CD4-positive, alpha-beta memory T cell (primary cell): ENCODE measurements at places on chromosomes 13 and 19. TPM values are rescaled to one million over a fixed set of nuclear protein-coding genes. Genes with fewer than 3 reads are reported as not detected.
A peak's percentile ranks its signal among the peaks of the same experiment; 100 is the strongest.

DNA sequence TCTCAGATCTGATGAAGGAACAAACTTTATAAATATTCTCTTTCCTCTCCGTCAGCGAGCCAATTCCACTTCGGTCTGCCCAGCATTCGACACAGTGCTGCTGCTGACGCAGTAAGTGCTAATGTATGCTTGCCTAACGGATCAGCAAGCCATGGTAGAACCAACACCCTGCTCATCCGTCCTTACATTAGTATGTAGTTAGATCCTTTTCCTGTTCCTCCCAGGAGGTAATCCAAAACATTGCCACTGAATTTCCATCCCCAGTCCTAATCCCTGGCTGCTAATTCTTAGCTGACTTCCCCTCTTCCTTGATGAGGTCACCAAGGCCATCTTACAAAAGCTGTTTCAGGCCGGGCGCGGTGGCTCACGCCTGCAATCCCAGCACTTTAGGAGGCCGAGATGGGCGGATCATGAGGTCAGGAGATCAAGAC is 88.0 kb downstream of the STARD13 start:
- no peak for DNase-seq

- DNase-seq = peak; percentile 98
Measured at GRCh38 chr19:16324384-16325160, at the start of gene KLF2. TSS of gene KLF2 (plus strand) at chr19:16324826. CDS start at chr19:16324924, 98 bp downstream.

GRCh38 chr19:5075597-5075996 is 106.7 kb downstream of the KDM4B start:
- no peak for DNase-seq

- DNase-seq = no peak
Measured at GRCh38 chr13:35978607-35979316, 152.4 kb downstream of the DCLK1 start.

DNA sequence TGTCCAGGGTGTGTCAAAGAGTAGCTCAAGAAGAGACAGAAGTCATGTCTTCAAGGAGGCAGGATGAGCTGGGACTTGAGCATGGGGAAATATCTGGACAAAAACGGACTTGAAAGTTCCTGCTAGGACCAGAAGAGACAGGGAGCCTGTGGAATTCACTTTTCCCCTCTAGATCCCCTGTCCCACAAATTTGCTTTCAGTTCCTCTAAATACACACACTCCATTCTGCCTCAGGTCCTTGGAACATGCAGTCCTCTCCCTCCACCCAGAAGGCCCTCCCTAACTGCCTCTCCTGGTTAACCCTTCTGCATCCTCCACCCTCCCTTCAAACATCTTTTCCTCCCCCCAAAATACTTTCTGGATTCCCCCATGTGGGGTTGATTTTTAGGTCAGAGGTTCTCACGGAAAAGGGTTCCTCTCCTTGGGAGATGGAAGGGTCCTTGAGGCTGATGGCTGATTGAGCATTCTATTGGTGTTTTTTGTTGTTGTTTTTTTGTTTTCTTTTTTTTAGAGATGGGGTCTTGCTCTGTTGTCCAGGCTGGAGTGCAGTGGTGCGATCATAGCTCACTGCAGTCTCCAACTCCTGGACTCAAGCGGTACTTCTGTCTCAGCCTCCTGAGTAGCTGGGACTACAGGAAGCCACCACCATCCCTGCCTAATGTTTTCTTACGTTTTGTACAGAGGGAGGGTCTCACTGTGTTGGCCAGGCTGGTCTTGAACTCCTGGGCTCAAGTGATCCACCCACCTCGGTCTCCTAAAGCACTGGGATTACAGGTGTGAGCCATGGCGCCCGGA is 6.9 kb upstream of the RETN start:
- no peak for DNase-seq

DNA sequence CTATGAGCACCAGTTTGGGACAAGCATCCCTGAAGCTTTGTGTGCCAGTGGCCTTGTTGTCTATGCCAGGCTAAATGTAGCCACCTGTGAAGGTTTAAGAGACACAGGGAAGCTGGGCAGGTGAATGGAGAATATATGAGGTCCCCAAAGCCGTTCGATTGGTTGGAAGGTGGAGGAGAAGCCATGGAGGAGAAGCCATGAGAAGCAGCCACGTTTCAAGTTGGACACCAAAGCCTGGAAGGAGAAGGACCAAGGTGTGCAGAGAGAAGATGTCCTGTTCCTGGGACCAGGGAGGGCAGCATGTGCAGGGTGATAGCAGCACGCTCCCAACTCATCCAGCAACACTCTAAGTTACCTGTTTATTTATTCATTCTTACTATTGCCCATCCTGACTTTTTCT is 432.3 kb upstream of the TSHZ3 start:
- DNase-seq = no peak

DNA sequence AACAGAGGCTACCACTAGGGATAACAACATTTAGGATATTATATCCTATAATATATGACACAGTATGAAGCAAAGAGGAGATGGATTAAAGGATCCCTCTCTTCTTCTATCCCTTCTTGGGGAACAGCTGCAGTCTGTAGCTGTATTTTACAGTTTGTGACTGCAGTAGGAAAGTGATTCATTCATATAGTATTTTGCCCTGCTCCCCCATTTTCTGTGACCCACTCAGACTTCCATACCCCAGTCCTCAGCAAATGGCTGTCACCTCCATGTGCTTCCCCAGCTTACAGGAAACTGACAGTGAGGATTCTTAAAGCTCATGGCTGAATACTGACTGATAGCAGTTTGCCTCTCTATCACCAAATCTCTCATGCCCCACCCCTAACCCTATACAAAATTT is 27.5 kb downstream of the MICU2 start:
- no peak for DNase-seq

The SIGLEC5 gene
- not detected for total RNA-seq

The LGALS7 gene
- total RNA-seq = not detected

The ZNF569 gene
- total RNA-seq = 13.5 TPM

The ZNF527 gene
- 12.7 TPM for total RNA-seq

The SYNGR4 gene
- not detected for total RNA-seq

The PLIN5 gene
- total RNA-seq = 1.4 TPM

The ATP4A gene
- not detected for total RNA-seq
